Cardiac muscle cell (in vitro differentiated cells and primary cell): ENCODE measurements at places on chromosomes 4 and X. TPM values are rescaled to one million over a fixed set of nuclear protein-coding genes. Genes with fewer than 3 reads are reported as not detected.

DNA sequence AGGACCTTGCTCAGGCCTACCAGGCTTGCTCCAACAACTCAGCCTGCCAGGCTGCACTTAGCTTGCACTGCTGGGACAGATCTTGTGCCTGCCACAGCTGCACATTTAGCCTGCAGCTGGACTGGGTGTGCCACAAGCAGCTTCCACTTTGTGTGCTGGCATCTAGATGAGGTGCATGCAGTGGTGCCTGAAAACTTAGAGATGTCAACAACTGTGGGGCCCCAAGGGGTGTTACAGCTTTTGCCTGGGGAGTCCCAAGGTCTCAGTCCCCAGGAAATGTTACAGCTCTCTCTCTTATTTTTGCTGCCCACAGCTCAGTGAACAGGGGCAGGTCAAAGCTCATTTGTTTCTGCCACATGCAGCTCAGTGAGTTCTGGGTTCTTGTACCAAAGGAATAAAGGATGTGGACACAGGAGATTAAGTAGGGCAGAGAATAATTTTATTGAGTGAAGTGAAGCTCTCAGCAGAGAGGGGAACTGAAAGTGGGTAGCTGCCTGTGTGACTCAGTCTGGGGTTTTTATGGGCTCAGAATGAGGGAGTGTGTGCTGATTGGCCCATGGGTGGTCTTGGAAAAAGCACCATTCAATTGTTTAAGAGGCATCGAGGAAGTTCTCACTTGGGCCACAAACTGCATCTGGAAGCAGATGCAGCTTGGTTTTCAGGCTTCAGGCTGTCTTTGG is 828.3 kb downstream of the TECRL start:
- no peak overlapping the region for H3K27ac ChIP-seq
- H3K27me3 ChIP-seq = no peaks in the 10 kb centered on the region
- no peak for DNase-seq
- no peaks in the 10 kb centered on the region for H3K36me3 ChIP-seq
- no peaks in the 10 kb centered on the region for H3K4me1 ChIP-seq
- H3K4me3 ChIP-seq = no peak overlapping the region

DNA sequence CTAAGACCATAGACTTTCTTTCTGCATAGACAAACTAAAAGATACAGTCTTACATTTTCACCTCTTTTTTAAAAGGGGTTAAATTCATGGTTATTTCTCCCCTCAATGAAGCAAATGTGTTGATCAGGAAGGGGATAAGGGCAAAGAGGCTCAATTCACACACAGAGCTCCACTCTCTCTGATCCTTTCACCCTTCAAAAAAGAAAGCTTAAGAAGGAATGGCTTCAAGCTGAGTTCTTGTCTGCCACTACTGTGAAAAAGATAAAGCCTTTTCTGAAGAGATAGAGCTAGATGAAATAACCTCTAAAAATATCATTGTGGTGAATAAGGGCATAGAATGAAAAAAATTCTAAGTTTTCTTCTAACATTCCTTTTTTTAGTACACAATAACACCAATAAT is 28.3 kb downstream of the SEPSECS start:
- H3K4me1 ChIP-seq = peaks cover 11% of the 10 kb centered on the region
- no peak for DNase-seq
- no peaks in the 10 kb centered on the region for H3K27me3 ChIP-seq
- H3K36me3 ChIP-seq = no peaks in the 10 kb centered on the region
- no peak overlapping the region for H3K4me3 ChIP-seq
- H3K27ac ChIP-seq = peak overlapping the region; percentile 74

DNA sequence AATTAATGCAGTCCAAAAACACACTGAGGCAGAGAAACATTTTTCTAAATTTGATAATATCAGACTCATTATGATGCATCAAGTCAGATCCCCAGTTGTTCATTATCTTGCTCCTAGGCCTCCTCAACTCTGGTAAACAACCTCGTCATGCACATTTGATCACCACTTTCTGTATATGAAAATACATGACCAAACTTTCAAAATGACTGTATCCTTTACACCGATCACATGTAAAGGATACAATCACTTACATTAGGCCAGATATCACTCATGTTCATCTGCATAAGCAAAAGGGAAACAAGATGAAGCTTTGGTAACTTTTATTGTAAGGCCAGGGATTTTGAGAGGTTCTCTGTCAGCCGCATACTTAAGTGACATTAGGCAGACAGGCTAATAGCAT is 99.4 kb upstream of the IL1RAPL1 start:
- no peaks in the 10 kb centered on the region for H3K36me3 ChIP-seq
- no peak overlapping the region for H3K27ac ChIP-seq
- no peak overlapping the region for H3K4me3 ChIP-seq
- H3K4me1 ChIP-seq = no peaks in the 10 kb centered on the region
- no peaks in the 10 kb centered on the region for H3K27me3 ChIP-seq
- DNase-seq = no peak

- H3K27ac ChIP-seq = no peak overlapping the region
- no peaks in the 10 kb centered on the region for H3K4me1 ChIP-seq
- no peaks in the 10 kb centered on the region for H3K27me3 ChIP-seq
- no peak overlapping the region for H3K4me3 ChIP-seq
- no peak for DNase-seq
Measured at GRCh38 chrX:111634823-111635729, 45.9 kb upstream of the ALG13 start.

CDX4 gene
- total RNA-seq = not detected in 2 replicates
